ENCODE measurements at places on chromosomes 2 and 18.

GRCh38 chr2:160092445-160092844, 30.0 kb upstream of the PLA2R1 start:
- no peak for DNase-seq

GRCh38 chr18:46461993-46462392, 195.0 kb downstream of the LOXHD1 start:
- DNase-seq: no peak

GRCh38 chr18:59646228-59646962, 50.8 kb downstream of the CCBE1 start:
- no peak for DNase-seq

- no peak for DNase-seq
Measured at GRCh38 chr2:3197308-3197707, 180.3 kb downstream of the EIPR1 start.

GRCh38 chr2:187922846-187923245, 368.6 kb upstream of the TFPI start:
- no peak for DNase-seq

- no peak for DNase-seq
Measured at GRCh38 chr2:12649602-12650400, 66.9 kb upstream of the TRIB2 start.

- no peak for DNase-seq
Measured at GRCh38 chr2:162885281-162886070, 46.9 kb upstream of the KCNH7 start.

DNA sequence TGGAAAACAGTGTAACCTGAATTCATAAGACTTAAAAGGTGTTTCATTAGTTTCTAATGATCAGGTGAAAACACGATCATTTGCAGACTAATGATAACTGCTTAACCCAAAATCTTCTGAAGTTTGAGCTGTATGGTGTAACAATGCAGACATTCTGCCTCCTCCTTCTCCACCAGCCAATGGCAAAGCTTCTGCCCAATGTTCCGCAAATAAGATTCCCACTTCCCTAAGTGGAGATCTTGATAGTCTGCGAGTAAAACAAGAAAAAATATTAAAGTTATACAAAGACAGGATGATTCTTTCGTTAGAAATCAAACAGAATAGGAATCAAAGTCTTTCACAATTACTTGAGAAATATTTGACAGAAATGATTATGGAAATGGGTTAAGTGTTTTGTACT, 8.1 kb downstream of the C2orf42 start:
- no peak for DNase-seq

DNA sequence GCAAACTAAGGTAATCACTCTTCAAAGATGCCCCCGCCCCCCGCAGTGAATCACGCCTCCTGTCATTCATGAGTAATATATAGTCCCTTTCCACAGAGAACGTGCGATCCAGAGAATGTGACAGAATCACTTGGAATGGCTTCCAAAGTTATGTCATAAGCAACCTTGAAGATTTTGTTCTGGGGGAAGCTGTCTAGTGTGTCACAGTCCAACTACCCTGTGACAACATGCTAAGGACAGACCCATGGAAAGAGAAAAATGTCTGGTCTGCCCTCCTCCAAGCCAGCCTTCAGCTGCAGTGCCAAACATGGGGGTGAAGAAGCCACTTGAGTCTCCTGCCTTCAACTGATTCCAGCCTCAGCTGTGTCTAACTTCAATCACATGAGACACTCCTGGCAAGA, 259.1 kb downstream of the SS18 start:
- DNase-seq: no peak

- no peak for DNase-seq
Measured at GRCh38 chr2:17355608-17356329, 162.5 kb downstream of the RAD51AP2 start.

- no peak for DNase-seq
Measured at GRCh38 chr2:73324126-73324725, 30.9 kb upstream of the EGR4 start.

Data from nucleus accumbens (tissue), 56 donors.